Natural killer cell treated with Interleukin-12 subunit alpha and Interleukin-12 subunit beta and Interleukin-15 and Interleukin-18, amount 100 ng/mL, for 72 hours (primary cell): ENCODE measurements at places on chromosomes 6 and 20. TPM values are rescaled to one million over a fixed set of nuclear protein-coding genes. Genes with fewer than 3 reads are reported as not detected.
A peak's percentile ranks its signal among the peaks of the same experiment; 100 is the strongest.

TGM3 gene
- not detected for total RNA-seq

LAMP5 gene
- total RNA-seq: not detected

RAET1E gene
- not detected for total RNA-seq

PTCRA gene
- total RNA-seq: not detected

DDR1 gene
- 7.4 TPM for total RNA-seq

DUSP15 gene
- not detected for total RNA-seq

NRSN1 gene
- not detected for total RNA-seq

CAP2 gene
- not detected for total RNA-seq

OLIG3 gene
- total RNA-seq: not detected

- no peak for DNase-seq
Observed at GRCh38 chr6:137313928-137314855, 95.0 kb upstream of the IFNGR1 start.

DNA sequence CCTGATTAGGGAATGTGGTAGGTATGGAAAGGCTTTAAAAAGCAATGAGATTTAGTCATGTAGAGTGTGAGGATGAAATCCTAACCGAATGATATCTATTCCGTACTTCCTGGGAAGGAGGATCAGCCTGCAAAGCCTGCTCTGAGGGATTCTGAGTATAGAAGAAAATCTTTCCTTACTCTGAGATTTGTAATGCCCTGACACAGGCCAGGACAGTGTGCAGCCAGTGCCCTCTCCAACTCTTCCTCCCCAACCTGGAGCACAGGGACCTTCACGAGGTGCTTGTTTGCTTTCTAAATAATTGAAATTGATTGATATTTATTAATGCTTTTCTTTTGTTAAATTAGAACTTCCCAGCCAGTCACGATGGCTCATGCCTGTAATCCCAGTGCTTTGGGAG, 131.6 kb downstream of the ADGRG6 start:
- no peak for DNase-seq

DNA sequence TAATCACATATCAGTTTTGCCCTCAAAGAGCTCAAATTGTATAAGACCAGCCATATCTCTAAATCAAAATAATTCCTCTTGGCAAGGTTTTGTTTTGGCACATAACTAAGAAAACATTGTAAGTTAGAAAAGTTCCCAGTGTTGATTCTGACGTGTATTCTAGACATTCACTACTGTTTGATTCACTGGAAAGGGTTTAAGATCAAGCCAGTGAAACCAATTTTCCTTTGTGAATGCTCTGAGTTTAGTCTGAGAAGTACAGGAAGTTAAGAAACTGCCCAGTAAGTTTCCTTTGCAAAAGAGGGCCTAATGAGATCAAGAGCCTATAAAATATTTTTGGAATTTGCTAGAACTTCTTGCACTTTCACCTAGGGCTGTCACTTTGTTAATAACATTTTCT, 143.0 kb downstream of the FNDC1 start:
- DNase-seq: no peak

GRCh38 chr6:148616841-148617240, 130.0 kb upstream of the UST start:
- DNase-seq: no peak

DNA sequence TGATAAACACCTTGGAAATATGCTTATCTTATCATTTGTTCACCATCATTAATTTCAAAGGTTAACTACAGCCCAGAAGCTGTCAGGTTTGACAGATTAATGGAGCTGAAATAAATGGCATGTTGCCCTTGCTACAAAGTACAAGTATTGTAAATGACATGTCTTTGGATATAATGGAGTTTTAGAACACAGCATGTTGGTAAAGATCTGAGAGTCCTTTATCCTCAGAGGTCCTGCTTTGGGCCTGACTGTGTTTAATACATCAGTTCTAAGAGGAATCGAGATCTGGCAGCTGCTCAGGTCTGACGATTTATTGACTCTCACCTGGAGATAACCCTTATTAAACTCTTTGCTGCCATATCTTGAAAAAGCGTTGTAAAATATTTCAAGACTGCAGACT, 222.7 kb upstream of the OPRM1 start:
- DNase-seq: no peak

- peak; percentile 77 for DNase-seq
Observed at GRCh38 chr20:47317127-47317895, 39.2 kb downstream of the ZMYND8 start.

GRCh38 chr6:127192911-127193541, 73.6 kb upstream of the RNF146 start:
- no peak for DNase-seq

DNA sequence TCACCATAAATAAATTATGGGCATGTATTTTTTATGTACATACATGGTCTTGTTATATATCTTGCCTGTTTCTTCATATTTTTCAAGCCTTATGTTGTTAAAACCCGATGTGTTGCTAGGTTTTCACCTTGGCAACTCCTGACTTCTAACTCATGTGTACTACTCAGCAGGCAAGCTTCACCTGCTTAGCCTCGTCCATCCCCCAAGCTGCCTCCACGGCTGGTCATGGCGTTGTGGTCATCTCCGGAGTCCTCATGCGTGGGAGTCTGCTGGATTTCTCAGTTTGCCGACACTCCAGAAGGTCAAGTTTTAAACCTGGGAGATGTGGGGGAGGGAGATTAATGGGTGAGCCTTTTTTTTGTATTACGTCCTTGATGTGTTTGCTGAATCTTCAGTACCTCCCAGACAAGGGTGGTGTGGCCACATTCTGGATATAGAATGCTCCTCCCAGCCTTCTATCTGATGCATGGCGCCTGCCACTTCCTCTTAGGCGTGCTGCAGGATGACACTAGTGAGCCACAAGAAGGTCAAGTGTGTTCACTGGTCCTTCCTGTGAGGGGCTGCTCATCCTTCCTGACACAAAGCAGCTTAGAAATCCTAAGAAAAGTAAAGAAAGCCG, 26.6 kb upstream of the EDN3 start:
- DNase-seq: no peak

- no peak for DNase-seq
Observed at GRCh38 chr6:2828629-2829028, 13.0 kb downstream of the SERPINB1 start.

DNA sequence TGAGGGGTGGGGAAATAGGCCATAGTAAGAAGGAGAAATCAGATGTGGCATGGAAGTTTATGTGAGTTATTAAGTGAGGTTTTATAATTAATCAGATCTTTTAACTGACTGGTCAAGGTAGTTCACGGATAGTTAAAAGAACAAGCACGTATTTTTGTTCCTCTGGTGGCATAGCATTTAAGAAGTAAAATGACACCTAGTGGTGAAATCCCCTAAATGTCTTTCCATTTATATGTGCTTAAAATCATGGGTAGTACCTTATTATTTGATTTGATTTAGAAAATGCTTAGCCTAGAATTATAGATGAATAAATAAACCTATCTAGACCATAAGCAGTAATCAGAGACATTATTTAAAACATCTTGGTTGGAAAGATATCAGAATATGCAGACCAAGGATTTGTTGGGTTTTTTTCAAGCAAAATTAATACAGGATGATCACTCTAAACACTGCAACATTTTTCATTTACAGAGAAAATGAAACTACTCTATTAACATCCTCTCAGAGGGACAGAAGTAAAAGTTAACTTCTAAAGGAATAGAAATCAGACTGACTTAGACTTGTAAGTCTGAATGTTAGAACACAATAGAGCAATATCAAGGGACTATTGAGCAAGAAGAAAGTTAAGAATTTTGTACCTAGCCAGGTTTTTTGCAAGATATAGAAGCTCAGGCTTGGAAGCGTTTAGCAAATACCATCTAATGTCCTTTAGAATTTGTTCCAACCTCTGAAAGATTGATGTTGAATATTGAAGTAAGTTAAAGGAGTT, 81.1 kb downstream of the STXBP5 start:
- DNase-seq: no peak

- no peak for DNase-seq
Observed at GRCh38 chr6:166010136-166010960, 157.3 kb downstream of the TBXT start.

DNA sequence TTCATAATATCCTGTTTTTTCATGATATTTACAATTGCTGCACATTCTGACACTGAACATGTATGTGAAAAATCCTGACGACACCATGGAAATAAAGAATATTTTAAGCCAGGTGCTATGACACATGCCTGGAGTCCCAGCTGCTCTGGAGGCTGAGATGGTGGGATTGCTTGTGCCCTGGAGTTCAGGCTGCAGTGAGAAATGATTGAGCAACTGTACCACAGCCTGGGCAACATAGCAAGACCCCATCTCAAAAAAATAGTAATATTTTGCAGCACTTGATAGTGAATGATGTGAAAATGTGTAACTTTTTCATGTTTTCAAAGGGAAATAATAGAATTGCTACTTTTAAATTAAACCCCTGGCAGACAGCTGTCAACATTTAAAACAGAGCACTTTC, 137.1 kb downstream of the ADGRG6 start:
- DNase-seq: no peak

GRCh38 chr20:40433341-40433861, 255.6 kb downstream of the MAFB start:
- DNase-seq: no peak
